ENCODE measurements at places on chromosomes 12 and 14.
A peak's percentile ranks its signal among the peaks of the same experiment; 100 is the strongest.

GRCh38 chr12:70772836-70773235 is 135.6 kb upstream of the PTPRB start:
- no peak for DNase-seq

DNA sequence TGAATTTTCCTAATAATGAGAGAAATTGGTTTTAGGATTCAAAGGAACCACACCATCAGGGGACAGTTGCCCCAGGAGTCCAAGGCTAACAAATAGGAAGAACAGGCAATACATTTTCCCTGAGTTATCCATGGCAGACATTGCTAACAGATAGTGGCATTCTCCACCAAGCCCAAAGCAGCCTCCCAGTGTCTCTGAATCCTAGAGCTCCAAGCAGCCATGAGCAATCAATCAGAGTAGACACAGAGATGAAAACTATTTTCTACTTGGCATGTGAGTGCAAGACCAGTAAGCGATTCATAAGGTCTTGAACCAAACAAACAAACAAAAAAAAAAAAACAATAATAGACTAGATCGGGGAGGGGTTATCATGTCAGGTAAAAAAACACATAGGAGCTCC is 515.7 kb downstream of the MED13L start:
- DNase-seq: no peak

DNA sequence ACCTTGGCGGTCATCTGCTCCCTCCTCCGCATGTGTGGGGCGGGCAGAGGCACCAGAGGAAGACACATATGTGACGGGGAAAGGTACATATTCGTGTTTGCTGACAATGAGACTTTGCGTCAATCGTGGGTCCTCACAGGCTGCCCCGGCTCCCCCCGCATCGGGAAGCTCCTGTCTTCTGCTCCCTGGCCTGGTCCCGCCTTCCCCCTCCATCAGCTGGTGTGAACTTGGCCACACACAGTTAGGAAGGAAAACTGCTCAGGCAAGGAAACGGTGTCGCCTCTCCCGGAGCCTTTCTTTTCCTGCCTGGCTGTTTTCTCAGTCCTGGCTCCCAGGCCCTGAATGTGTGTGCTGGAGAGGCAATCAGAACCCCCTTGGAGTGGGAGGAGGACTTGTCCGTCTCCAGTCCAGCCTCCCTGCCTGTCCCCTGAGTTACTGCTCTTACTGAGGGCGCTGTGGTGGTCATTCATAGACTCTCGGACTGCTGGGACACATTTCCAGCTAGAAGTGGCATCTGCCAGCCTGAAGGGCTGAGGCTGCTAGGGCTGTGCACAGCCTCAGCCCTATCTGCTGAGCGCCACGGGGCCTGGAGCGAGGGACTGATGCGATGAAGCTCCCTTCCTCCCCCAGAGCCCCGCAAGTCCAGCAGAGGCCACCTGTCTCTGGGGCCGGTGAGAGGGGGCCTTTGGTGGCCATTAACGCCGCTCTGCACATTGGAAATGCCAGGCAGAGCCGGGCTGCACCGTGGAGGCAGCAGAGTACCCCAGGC is 44.2 kb upstream of the TSPAN9 start:
- DNase-seq: no peak

GRCh38 chr12:2876431-2877046 is 435 bp downstream of the FOXM1 start:
- peak; percentile 63 for DNase-seq

GRCh38 chr14:100609941-100610391 is 22.7 kb upstream of the BEGAIN start:
- DNase-seq: peak; percentile 54

- DNase-seq: no peak
These were observed 96.6 kb upstream of the FERMT2 start for GRCh38 chr14:53047307-53048069.

DNA sequence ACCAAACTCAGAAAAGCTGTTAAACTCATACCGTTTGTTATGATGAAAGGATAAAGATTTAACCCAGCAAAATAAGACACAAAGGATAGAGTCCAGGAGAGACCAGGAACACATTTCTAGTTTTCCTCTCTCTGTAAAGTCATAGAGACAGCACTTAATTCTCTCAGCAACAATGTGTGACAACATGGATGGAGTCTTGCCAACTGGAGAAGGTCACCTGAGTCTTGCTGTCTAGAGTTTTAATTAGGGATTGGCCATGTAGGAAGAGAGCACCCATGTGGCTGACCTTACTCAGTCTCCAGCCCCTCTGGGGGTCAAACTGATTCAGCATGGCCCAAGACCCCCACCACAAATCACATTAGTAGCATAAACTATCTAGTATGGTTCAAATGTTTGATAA is 151.0 kb upstream of the ATF7IP start:
- no peak for DNase-seq

DNA sequence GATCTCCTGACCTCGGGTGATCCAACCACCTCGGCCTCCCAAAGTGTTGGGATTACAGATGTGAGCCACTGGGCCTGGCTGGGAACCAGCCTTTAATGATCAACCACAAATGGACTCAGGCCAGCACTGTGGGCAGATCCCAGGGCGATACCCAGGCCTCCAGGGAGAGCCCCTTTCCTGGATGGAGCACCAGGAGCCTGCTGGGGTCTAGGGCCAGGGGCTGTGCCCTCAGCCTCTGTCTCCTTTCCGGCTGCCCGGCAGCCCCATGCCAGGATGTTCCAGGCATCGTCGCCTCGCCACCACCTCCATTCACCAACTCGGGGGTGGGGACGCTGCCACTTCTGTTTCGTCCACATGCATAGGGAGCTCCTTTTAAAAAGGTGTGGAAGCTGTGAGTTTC is 2.3 kb downstream of the ADGRD1 start:
- no peak for DNase-seq

- DNase-seq: no peak
These were observed 11.8 kb downstream of the DNM1L start for GRCh38 chr12:32690927-32691326.

GRCh38 chr12:99250091-99250490 is 397.5 kb upstream of the GARIN6 start:
- no peak for DNase-seq

DNA sequence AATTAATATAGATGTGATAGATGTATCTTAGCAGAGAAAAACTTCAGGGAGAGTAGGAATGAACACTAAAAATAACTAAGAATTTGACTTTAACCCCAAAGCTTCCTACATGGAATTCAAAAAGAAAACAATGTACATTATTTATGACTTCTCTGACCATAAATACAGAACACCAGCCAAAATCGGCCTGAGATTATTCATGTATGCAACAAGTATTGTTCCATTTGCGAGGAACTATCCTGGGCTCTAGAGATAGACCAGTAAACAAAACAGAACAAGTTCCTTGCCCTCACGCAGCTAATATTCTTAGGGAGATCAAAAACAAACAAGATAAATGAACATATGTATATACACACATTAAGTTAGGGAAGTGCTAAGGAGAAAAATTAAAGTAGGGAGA is 432.3 kb upstream of the SOX5 start:
- DNase-seq: no peak

DNA sequence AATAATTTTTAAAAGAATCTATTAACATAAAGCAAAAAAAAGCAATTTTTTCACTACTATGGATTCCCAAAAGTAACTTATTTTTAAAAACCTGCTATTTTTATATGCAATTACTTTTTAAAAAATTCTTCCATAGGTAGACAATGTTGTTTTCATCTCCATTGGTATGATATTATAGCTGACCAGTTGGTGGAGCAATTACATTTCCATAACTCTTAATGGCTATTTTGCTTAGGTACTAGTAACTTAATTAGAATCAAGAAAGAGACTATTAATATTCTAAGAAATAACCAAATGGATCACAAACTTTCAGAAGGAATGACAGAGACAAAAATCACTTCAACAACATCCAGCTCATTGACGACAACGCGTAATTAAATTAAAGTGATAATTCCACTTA is 64.7 kb upstream of the PTCSC3 start:
- DNase-seq: no peak

- DNase-seq: no peak
These were observed 29.2 kb upstream of the WSCD2 start for GRCh38 chr12:108099778-108100489.

All from activated effector memory CD4-positive, alpha-beta T cell treated with anti-CD3 and anti-CD28 coated beads, Interleukin-2, amount 50 U/mL, for 16 hours (primary cell).